Activated T-cell treated with anti-CD3 and anti-CD28 coated beads, Interleukin-2, amount 50 U/mL, for 72 hours (primary cell): ENCODE measurements at places on chromosomes 12 and 14. TPM values are rescaled to one million over a fixed set of nuclear protein-coding genes. Genes with fewer than 3 reads are reported as not detected.

The GRIN2B gene
- total RNA-seq: not detected

DNA sequence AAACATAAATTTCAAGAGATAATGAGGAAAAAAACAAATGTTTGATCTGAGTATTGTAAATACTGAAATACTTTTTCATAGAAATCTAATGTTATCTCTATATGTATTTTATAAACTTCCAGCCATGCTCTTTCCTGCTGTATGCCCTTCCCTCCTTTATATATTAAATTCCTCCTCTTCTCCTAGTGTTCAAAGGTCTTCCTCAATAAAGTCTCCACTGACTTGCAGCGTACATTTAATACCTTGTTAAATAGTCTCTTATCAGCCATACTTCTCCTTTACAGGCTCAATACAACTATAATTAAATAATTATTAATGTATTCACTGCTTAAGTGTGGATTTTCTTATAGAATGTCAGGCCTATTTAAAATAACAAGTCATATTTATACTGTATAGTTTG, 26.0 kb downstream of the ERGIC2 start:
- H3K36me3 ChIP-seq: peaks cover 11% of the 10 kb centered on the region
- DNase-seq: no peak
- no peaks in the 10 kb centered on the region for H3K4me1 ChIP-seq
- H3K4me3 ChIP-seq: no peak overlapping the region
- H3K27me3 ChIP-seq: no peaks in the 10 kb centered on the region
- H3K27ac ChIP-seq: no peak overlapping the region

DNA sequence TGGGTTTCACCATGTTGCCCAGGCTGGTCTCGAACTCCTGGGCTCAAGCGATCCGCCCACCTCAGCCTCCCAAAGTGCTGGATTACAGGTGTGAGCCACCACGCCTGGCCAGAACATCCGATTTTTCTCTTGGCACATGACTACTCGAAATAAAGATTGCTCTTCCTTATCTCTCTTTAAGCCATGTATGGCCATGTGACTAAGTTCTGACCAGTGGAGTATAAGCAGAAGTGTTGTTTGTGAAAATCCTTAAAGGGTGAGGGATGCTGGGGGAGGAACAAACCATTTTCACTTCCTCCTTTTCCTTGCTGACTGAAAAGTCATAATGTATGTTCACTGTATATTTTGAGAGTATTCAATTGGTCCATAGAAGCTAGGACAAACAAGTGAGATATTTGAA, 50.7 kb upstream of the ATF7IP start:
- H3K4me3 ChIP-seq: no peak overlapping the region
- H3K36me3 ChIP-seq: no peaks in the 10 kb centered on the region
- H3K27ac ChIP-seq: no peak overlapping the region
- H3K4me1 ChIP-seq: no peaks in the 10 kb centered on the region

GRCh38 chr12:69672195-69672594, 26.9 kb downstream of the BEST3 start:
- no peak for DNase-seq
- H3K36me3 ChIP-seq: no peaks in the 10 kb centered on the region
- H3K4me3 ChIP-seq: no peak overlapping the region
- H3K27ac ChIP-seq: no peak overlapping the region
- peaks cover 6% of the 10 kb centered on the region for H3K27me3 ChIP-seq

The FOXN4 gene
- not detected for total RNA-seq

The IL26 gene
- total RNA-seq: 0.53 TPM

The ASPG gene
- total RNA-seq: not detected

DNA sequence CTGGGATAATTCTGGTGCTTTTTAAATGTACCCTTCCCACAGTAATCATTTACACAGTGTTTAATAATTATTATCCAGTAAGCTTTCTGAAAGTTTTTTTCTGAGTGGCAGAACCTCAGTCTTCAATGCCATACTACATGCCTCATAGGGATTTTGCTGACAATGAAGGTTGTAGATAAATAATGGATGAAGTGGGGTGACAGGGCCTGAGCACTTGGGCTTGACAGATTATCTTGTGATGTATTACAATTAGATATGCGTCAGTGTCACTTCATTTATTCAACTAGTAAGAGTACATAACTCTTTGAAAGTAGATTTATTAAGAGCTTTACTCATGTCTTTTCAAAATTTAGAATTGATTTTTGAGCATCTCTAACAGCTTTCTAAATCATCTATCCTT, 176.1 kb downstream of the PDZRN4 start:
- H3K4me3 ChIP-seq: no peak overlapping the region
- H3K36me3 ChIP-seq: no peaks in the 10 kb centered on the region
- no peaks in the 10 kb centered on the region for H3K27me3 ChIP-seq
- DNase-seq: no peak

DNA sequence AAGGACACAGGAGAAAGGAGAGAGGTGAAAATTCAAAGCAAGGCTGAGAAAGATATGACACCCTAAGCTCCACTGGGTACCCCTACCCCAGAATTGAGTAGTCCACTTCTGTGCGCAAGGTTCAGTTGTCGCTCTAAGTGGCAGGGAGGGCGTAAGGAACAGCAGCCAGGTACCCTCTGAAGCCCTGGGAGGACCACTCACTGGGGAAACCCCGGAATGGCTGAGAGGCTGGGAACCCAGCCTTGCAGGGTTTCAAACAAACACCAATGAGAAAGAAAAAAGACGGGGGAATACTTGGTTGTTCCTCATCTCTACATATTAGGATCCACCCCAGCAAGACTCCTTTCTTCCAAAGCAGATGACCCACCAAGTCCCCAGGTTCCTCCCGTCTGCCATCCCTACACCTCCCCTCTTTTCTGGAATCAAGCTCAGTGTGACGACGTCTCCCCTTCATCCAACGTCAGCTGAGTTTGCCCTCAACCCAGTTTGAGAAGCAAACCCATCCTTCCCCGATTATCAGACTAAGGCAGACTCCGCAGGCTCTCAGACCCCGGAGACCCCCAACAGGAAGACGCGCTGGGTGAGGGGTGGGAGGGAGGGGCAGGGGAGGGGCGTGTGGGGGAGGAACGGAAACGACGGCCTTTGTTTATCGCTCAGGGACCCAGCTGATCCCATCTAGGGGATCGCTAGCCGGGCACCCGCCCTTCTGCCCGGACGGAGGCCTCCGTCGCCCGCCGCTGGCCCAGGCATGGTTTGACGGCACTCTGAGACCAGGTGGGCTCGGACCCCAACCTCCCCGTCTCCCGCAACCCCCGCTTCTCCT, 795 bp downstream of the LMBR1L start:
- H3K27ac ChIP-seq: peak overlapping the region; percentile 98
- peaks cover 5% of the 10 kb centered on the region for H3K36me3 ChIP-seq
- DNase-seq: peak; percentile 33

DNA sequence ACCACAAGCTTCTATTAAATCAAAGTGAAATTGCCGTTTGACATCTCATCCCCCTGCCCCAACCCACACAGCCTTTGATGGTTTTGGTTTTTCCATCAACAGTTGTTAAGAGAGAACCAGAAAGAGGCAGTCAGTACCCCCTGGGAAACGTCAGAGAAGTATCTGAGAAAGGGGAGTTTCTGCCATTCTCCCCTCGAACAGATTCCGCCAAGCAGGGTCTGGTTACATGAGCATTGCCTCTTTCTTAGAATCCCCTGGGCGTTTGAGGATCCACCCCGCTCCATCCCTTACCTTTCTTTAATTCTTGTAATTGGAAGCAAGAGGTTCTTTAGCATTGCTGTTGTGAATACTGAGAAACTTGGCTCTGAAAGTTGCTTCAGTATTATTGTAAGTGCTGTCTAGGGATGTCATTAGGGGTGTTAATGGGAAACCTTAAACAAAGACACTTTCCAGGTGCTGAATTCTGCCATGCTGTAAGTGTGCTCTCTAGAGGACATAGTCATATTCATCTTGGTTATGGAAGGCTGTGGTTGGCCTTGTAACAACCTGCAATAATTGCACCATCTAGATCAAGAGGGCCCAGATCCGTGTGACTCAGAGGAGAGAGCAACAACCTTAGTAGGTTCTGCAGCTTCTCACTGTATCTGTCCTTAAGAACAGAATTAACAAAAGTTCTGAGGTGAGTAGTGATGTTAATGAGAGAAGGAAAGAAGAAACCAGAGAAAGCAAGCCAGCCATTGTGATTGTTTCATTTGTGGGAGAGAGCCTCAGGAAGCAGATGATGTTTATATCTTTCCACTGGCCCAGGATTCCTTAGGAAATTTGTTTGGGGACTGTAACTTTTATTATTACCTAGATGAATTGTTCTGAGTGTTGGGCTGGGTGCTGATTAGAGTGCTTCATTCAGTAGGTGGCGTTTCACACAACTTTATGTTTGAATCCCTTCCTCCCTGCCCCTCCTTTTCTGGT, 9.0 kb downstream of the TMBIM6 start:
- peak overlapping the region; percentile 94 for H3K27ac ChIP-seq
- no peaks in the 10 kb centered on the region for H3K27me3 ChIP-seq
- peaks cover 99% of the 10 kb centered on the region for H3K4me1 ChIP-seq
- H3K36me3 ChIP-seq: peaks cover 53% of the 10 kb centered on the region

The KLHL33 gene
- 0.29 TPM for total RNA-seq

DNA sequence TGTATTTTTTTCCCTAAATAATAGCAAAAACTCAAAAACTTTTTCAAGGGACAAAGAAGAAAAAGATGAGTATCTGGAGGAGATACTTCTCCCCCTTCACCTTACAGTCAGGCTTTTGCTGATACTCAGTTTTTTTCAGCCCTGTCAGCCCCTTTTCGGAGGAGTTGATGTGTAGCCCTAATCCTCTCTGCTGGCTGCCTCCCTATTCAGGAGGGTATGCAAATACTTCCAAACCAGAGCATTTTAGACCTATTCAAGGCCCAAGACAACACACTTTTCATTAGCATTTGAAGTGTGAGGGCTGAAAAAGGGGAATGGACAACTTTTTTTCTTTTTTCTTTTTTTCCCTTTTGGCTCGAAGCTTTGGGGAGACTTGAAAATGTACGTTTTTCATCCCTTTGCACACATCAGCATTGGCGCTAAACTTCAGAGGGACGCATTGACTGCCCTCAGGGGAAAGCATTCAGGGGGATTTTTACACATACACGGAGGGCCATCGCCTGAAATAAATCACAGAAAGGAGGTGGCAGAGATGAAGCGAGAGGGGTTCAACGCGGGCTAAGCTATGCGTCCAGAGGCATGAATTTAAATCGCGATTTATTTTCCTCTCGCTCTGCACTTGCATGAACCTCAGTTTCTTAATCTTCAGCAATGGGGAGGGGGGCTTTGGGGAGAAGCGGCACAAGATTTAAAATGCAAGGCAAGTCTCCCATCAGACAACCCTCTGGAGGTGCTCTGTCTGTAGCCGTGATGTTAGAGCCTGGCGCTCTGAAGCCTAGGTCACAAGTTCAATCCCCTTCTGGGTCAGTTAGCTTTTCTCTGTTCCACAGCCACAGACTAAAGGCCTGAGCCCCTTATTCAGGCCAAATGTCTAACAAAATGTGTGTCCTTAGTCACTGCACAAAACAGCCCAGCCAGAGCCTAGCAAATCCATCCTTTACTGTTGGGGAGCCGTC, 86.3 kb downstream of the ASCL1 start:
- H3K4me1 ChIP-seq: no peaks in the 10 kb centered on the region
- no peak overlapping the region for H3K4me3 ChIP-seq
- DNase-seq: no peak
- H3K27me3 ChIP-seq: peaks cover 17% of the 10 kb centered on the region
- H3K27ac ChIP-seq: no peak overlapping the region

DNA sequence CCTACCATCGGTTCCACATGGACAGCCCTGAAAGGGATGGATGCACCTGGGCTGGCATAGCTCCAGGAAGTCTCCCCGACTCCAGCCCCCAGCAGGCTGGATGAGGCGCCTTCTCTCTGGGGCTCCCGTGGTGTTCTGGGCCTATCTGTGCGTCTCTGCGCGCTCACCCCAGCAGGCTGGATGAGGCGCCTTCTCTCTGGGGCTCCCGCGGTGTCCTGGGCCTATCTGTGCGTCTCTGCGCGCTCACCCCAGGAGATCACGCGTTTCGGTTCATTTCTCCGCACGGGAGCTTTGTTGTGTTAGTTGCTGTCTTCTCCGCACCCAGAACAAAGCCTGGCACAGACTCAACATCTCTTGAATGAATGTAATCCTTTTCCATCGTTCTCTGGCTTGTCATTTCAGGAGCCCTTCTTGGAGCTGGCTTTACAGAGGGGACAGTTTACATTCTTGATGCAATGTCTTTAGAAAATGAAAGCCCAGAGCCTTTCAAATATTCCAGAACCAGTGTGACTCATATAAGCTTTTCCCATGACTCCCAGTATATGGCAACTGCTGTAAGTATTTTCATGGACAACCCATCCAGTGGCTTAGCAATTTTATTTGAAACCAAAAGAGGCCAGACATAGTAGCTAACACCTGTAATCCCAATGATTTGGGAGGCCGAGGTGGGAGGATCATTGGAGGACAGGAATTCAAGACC, 40.3 kb downstream of the CFAP251 start:
- no peak overlapping the region for H3K4me3 ChIP-seq
- H3K36me3 ChIP-seq: no peaks in the 10 kb centered on the region
- H3K4me1 ChIP-seq: no peaks in the 10 kb centered on the region
- DNase-seq: no peak
- no peaks in the 10 kb centered on the region for H3K27me3 ChIP-seq
- H3K27ac ChIP-seq: no peak overlapping the region

DNA sequence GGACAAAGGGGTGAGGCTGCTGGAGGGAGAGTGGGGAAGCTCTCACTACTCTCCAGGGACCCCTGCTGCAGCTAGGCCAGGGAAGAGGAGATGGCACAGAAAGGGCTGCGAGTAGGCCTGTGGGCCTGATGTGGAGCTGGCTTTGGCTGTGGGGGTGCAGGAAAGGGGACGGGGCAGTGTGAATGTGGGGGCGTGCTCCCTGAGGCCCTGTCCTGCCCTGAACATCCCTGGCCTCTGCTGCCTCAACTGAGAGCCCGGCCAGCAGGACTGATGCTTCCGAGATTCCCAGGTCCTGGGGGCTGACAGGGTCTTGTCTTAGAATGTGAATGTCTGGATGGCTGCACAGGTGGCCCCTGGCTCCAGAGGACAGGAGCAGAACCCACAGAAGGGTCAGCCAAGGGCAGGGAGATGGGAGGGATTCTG, 64.2 kb downstream of the CHGA start:
- no peaks in the 10 kb centered on the region for H3K4me1 ChIP-seq
- no peak for DNase-seq
- no peaks in the 10 kb centered on the region for H3K36me3 ChIP-seq
- H3K4me3 ChIP-seq: no peak overlapping the region
- H3K27ac ChIP-seq: no peak overlapping the region

The FAM186B gene
- 0.74 TPM for total RNA-seq

DNA sequence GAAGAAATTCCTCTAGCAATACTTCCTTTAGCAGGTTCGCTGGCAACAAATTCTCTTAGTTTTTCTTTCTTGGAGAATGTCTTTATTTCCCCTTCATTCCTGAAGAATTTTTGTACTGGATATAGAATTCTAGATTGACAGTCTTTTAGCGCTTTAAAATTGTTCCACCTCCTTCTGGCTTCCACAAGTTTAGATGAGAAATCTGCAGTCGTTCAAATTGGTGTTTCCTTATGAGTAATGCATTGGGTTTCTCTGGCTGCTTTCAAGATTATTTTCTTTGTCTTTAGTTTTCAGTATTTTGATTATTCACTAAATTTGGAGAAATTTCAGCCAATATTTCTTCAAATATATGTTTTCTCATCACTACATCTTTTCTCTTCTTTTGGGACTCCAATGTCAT, 33.3 kb upstream of the FGF6 start:
- DNase-seq: no peak
- H3K27ac ChIP-seq: peak overlapping the region; percentile 16
- peaks cover 36% of the 10 kb centered on the region for H3K27me3 ChIP-seq
- no peaks in the 10 kb centered on the region for H3K4me1 ChIP-seq

GRCh38 chr12:55847033-55847432, 4.3 kb upstream of the MMP19 start:
- peaks cover 18% of the 10 kb centered on the region for H3K4me1 ChIP-seq
- DNase-seq: peak; percentile 50
- no peaks in the 10 kb centered on the region for H3K27me3 ChIP-seq
- no peaks in the 10 kb centered on the region for H3K36me3 ChIP-seq

- H3K36me3 ChIP-seq: peaks cover 15% of the 10 kb centered on the region
- peak overlapping the region; percentile 52 for H3K27ac ChIP-seq
- no peak for DNase-seq
- H3K4me3 ChIP-seq: peak overlapping the region; percentile 98
- H3K27me3 ChIP-seq: no peaks in the 10 kb centered on the region
These were observed 3.3 kb downstream of the CD4 start for GRCh38 chr12:6792522-6793201.
